ENCODE measurements at places on chromosomes 16 and 17.

DNA sequence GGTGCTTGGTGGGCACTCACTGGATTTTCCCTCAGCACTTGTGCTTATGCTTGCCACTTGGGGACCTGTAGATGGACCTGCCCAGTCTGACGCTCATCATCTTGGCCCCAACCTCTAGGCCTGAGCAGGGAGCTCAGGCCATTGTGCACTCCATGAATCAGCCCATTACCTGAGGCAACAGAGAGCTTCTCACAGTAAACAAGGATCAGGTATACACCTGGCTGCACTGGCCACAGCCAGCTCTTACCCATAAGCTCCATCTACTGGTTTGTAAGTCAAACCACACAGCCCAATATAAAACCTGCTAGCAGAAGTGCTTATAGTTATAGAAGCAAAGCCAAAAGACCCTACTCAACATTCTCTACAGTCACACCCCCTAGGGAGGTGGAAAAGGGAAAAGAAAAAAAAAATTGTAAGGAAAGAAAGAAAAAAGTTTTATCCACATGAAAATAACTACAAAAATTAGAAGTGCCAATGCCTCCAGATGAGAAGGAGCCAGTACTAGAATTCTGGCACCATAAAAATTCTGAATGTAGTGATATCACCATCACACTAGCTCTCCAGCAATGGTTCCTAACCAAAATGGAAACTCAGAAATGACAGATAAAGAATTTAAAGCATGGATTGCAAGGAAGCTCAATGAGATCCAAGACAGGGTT is 87.8 kb upstream of the CDH5 start:
- DNase-seq, result no peak

DNA sequence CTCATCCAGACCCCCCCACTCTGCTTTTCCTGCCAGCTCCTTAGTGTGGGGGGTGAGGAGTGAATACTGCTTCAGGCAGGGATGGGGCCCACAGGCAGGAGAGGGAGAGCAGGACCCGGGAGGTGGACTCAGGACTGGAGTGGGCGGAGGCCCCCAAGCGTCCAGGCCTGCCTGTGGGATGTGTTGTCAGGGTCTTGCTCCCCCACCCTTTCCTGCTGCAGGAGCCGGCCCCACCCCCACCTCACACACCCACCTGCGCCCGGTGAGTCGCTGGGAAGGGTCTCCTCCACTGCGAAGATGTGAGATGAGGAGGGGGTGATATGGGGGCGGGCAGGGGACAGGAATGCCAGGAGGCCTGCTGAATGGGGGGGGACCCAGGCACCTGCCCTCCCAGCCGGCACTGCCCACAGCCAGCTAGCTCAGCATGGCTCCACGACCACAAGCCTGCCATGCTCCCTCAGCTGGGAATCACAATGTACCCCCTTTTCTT is 1.1 kb downstream of the FAM171A2 start:
- no peak for DNase-seq

GRCh38 chr17:43695970-43696865 is 34.5 kb upstream of the MEOX1 start:
- DNase-seq, result no peak

DNA sequence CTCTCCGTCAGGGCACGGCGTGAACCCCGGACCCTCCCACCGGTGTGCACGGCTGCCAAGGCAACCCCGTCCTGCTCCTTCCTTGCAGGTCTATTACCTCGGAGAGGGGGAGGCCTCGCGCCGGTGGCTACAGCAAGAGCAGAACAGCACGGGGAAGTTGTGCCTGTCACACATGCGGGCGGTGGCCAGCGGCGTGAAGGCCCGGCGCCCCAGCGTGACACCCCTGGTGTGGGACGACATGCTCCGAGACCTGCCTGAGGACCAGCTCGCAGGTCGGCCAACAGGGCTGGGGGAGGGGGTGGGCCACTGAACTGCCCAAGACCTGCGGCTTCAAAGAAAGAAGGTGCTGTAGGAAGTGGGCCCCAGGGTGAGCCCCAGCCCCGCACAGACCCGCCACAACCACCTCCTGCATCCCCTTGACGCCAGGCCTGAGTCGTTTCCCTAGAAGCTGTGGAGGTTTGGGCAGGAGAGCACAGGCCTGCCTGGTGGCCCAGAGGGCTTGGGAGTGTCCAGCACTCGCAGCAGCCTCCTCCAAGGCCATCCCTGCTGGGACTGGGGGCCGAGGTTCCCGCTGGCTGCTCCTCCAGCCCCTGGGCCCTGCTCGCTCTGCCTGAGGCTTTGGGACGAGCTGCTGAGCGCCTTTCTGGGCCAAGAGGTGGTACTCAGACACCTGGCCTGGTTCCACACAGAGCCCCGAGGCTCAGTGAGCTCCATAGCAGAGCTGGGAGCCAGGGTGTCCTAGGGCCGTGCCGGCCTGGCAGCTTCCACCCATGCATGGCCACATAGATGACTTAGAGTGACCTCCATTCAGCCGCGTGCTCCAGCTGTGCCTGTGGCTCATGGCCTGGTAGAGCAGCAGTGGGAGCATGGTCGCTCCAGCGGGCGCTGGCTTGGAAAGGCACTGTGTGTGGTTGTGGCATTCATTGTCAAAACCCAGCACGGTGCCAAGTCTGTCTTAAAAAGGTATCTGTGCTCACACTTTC is 14.7 kb downstream of the CYBC1 start:
- DNase-seq, result no peak

DNA sequence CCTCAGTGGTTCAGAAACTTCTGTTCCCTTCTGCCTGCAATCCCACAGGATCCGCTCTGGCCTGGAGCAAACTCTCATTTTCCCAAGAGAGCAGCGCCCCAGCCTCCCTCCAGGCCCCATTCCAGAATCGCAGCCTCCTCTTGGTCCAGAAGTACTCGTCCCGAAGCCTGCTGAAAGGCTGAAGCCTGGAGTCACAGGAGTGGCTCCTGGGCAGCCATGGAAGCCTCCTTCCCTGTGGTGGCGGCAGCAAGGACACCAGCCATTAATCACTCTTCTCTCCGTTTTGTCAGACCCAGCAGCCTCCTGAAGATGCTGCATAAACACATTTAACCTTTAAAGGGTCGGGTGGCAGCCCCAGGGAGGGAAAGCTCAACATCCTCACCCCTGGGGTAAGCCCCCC is 66.9 kb upstream of the TNRC6C start:
- no peak for DNase-seq

- no peak for DNase-seq
These were observed 94.7 kb downstream of the SEC14L1 start for GRCh38 chr17:77235370-77235941.
